ENCODE measurements at places on chromosomes 16 and 17. TPM values are rescaled to one million over a fixed set of nuclear protein-coding genes. Genes with fewer than 3 reads are reported as not detected.

MC1R gene
- 2.8 TPM for total RNA-seq

KLHL36 gene
- 39.8 TPM for total RNA-seq

DRG2 gene
- total RNA-seq = 40.3 TPM

RNF157 gene
- total RNA-seq = not detected

SYT17 gene
- total RNA-seq = 0.14 TPM

KRTAP2-2 gene
- not detected for total RNA-seq

Data from foreskin keratinocyte (primary cell).